IMR-90 (cell line): ENCODE measurements at places on chromosomes 2 and 18. TPM values are rescaled to one million over a fixed set of nuclear protein-coding genes. Genes with fewer than 3 reads are reported as not detected.

DNA sequence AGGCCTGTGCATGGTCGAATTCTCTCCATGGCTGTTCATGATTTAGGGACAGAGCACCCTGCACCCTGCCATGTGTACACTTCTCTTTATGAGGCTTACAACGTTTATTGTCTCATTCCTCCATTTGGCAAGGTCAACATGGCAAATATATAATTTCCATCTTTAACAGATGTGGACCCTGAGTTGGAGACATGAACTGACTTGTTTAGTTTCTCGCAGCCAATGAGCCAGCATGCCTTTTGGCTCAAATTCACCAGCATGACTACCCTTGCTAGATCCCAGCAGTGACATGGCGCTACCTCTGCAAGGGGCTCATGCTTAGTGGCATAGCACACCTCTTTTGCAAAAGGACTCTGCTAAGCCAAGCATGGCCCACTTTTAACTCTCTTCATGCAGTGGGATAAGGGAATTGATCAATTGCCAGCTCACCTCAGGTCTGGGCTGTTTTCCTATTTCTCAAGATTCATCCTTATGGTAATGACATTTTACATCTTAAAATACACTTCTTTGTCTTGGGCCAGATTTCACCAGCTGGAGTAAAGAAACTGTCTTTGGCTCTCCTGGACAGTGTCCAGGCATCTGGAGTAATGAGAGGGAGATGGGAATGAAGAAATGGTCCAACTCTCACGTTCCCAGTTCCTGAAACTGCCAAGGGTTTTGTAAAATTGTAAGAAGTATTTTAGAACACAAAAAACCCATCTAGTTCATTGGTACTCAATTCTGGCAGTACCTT lies 159.5 kb downstream of the SETBP1 start:
- DNase-seq = no peak

GRCh38 chr18:55319459-55320193 lies 268.4 kb downstream of the TCF4 start:
- DNase-seq = peak; percentile 62

DNA sequence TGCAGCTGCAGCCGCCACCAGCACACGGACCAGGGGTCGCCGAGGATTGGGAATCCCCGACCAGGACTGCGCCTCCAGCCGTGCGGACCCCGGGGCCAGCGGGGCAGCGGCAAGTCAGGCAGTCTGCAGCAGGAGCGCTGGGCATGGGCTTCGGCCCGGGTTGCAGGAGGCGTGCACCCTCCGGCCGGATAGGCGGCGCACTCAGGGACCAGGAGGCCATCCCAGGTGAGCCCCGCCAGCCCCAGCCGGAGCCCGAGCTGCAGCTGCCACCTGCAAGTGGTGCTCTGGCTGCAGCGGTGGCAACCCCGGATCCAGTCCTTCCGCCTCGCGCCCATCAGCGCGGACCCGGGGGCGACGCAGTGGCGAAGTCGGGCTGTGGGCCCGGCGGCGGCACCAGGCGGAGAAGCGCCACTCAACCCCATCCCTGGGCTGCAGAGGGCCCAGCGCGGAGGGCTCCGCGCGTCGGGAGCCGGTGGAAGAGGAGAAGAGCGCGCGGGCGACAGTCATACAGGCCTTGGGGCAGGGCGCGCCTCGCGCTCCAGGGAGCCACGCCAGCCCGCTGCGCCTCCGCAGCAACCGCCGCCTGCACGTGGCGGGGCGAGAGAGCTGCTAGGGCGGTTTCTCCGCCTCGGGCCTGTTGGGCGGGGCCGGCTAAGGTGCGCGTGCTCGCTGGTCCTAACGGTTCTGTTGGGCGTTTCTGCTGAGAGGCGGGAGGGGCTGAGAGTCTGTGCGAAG lies 73.8 kb downstream of the RPIA start:
- DNase-seq = peak; percentile 4

SLC4A3 gene
- 0.90 and 1.1 TPM in 2 replicates for total RNA-seq

ERMN gene
- not detected in 2 replicates for total RNA-seq

TUBA3E gene
- total RNA-seq = not detected in 2 replicates

HOXD3 gene
- total RNA-seq = not detected in 2 replicates
